ENCODE measurements at places on chromosomes 4 and X.
A peak's percentile ranks its signal among the peaks of the same experiment; 100 is the strongest.

- no peak for DNase-seq
These were observed 7.6 kb downstream of the WFS1 start for GRCh38 chr4:6277139-6277802.

- peak; percentile 52 for DNase-seq
These were observed 63.3 kb downstream of the AFAP1 start for GRCh38 chr4:7876201-7876875.

DNA sequence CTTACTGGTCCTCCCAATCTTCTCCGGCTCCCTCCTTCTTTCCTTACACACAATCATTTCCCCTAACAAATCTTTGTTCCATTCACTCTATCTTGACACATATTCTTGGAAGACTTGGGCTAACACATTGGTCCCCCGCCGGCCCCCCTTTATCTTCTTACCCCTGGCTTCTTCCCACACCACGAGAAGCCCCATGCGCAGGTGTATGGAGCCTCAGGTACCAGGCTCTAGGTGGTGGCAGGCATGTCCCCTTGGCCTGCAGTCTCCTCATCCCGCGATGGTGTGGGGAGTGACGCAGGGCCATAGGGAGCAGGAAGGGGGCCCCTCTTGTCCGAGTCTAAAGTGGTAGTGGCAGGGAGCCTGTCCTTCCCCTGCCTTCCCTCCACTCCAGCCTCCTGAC lies 49.9 kb downstream of the DIPK2B start:
- no peak for DNase-seq

DNA sequence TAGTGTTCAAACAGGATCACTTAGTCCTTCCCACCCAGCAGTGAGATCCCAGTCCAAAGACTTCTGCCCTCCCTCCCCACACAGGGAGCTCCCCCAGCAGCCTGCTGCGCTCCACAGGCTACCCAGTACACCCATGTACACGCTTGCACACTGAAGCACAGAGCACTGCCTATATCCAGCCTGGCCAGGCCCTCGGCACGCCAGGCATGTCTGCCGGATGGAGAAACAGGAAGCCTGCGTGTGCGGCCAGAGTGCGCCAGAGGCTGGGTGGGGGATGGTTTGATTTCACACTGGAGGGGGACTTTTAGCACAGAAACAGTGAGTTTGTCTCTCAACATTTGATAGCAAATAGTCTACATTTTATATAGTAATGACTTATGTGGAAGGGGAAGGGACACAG lies 833.5 kb upstream of the IGFBP7 start:
- DNase-seq = no peak

GRCh38 chr4:168723020-168723419 lies 226.2 kb downstream of the PALLD start:
- no peak for DNase-seq

DNA sequence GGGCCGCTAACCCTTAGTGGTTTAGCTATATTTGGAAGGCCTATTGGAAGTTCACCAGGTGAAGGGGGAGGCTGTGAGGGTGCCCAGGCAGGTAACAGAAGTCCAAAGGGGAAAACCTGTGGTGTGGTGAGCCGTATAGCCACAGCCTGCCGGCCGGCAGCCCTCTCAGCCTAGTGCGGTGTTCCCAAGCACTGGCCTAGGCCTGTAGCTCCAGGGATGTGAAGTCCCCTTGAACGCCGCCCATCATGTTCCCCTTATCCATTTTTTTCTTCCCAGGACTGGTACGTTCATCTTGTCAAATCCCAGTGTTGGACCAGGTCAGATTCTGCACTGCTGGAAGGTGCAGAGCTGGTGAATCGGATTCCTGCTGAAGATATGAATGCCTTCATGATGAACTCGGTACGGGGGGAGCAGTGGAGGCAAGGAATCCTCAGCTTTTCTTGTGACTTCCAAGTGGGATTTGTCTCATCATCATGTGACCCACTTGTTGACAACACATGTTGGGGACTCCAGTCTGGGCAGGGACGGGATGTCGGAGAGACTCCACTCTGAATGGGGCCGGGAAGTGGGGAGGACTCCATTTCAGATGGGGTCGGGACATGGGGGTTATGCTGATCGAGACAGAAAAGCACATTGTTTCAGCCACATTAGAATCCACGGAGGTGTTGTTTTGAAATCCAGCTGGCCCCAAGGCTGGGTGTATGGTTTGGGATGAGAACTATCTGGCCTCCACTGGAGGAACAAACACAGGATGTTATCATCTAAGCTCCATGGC lies 39.2 kb upstream of the MSANTD1 start:
- no peak for DNase-seq

DNA sequence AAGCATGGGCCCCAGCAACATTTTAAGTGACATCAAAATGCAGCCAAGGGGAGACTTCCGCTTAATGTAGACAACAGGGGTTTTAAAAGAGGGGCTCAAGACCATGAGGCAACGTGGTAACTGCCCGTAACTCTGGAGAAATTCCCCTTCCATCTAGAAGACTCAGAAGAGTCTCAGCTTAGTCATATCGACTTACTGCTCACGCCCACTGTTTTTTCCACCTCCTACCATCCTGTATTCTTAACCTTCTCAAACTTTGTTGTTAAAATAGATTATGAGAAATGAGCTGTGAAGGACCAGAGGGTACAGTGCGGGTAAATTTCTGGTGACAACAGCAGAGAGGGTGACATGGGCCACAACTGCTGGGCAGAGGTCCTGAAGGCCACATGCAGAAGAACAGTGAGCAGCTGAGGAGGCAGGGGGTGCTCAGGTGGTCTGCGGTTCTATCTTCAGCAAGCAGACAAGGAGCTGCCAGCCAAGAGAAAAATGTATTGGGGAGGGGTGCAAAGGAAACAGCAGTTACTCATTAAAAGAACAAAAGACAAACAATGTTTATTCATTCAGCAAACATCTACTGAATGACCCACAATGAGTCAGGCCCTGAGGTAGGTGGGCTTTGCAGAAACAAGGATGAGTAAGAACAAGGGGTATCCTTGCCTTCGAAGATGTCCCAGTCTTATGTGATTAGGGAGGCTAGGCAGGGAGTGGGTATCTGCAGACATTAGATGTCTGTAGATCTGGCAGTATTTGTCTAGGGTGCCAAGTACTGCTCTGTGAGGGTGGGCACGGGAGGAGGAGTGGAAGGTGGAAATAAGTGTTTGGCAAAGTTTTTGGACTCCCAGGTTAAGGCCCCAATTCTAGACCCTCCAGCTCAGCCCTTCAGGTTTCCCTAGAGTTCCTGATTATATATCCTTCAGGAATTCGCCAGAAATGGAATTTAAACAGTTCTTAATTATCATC lies 175.3 kb downstream of the TSPAN5 start:
- no peak for DNase-seq

GRCh38 chr4:13597141-13597540 lies 30.4 kb downstream of the BOD1L1 start:
- no peak for DNase-seq

DNA sequence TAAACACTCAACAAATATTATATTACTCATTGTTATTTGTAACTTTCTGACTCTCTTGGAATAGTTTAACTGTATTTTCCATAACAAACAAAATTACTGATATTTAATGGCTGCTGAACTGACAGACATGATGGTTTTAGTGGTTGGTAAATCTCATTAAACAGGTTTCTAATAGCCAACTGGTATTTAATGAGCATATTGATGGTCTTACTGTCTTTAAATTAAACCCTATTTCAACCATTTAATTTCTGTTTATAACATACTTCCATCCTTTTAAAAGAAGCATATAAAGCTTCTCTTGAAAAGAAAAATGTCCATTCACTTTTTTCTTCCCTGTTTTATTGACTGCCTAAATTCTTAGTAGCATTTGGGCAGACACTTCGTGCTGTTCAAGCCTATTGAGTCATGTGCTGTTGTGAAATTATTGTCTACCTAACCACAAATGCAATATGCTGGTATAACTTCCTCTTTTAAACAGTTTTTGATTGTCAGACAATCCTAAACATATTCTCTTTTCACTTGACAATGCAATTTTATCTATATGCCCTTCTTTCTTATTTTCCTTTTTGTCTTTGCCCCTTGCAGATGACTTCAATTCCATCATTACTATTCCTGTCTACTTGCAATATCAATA lies 163.9 kb upstream of the SLC7A11 start:
- no peak for DNase-seq

GRCh38 chrX:63958134-63958865 lies 173.3 kb upstream of the ARHGEF9 start:
- no peak for DNase-seq

- no peak for DNase-seq
These were observed 39.7 kb downstream of the RASGEF1B start for GRCh38 chr4:81431971-81432370.

DNA sequence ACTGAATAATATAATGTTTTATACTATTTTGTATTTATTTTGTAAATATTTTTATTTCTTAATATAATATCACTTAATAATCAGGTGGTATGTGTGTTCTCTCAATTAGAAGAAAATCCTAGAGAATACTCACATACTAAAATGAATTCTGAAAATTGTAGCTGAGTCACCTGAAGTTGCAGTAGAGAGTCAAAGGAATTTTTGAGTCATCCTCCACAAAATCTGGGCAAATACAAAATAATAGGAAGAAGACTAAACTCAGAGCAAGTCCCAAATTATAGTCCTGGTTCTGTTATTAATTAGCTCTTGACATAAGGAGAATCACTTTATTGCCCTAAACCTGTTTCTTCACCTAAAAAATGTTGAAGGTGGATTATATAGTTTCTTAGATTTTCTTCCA lies 57.8 kb downstream of the SPATA4 start:
- DNase-seq = no peak

- no peak for DNase-seq
These were observed 106.9 kb upstream of the ACSL4 start for GRCh38 chrX:109839694-109840567.

- no peak for DNase-seq
These were observed 161.2 kb upstream of the AGTR2 start for GRCh38 chrX:116009346-116009745.

Data from activated T-cell treated with anti-CD3 and anti-CD28 coated beads, Interleukin-2, amount 50 U/mL, for 4 hours (primary cell).